ENCODE measurements at places on chromosomes 12 and 14.

DNA sequence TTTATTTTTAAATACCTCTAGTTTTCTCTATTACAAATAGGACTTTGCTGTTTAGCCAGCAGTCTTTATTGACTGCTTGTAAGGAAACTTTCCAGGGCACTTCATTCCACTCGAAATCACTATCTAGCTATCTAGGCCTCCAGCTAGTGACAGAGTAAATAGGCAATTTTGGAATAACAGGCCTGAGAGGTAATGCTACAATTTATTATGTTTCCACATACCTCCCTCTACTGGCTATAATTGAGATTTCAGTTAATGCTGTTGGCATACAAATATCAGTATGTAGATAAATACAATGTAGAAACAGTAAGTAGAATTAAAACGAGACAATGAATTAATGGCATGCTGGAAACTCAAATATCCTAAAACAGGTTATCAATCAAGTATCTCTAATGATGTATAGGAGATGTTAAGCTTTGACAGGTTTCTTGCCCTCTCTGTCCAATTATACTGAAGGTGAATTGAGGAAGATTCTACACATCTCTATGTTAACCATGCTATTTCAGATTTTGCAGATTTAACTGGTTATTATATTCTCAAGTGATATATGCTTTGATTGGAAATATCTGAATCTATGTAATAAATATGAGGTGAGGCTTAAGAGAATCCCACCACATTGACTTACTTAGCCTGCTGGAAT, 7.2 kb downstream of the DTD2 start:
- no peak for DNase-seq

DNA sequence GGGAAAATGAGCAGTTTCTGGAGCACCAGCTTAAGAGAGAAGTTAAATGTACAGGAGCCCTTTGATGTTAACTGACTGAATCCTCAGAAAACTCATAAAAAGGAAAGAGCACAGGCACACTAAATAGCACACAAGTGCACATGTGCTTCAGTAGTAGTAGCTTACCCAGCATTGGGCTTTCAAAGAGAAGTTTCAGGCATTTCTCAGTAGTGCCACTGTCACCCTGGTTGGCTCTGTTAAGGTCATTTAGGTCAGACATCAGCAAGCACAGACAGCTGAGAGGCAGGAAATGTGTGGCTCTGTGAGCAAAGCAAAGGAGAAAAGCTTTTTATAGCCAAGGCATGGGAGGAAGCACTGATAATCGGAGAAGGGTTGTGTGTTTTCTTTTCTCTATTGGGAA, 96.3 kb upstream of the HIF1A start:
- no peak for DNase-seq

- DNase-seq = no peak
Measured at GRCh38 chr12:50142993-50143392, 24.2 kb downstream of the CERS5 start.

DNA sequence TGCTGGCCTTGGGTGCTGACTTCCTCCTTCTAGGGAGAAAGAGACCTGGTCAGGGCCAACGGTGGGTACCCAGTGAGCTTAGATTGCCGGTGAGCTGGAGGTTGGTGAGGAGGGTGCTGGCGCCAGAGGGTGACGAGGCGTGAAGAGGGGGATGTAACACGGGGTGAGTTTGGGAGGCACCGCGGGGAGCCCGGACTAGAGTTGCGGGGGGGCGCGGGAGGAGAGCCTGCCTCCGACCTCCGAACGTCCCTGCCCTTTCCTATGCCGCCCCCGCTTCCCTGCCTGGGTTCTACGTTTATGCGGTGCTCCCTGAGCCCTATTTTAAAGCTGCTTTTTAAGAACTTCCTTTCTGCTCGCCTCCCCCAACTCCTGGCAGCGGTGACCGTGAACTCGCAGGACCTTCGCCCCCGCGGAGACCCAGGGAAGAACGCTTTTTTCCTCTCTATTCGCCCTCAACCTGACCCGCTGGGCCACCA, 18.6 kb downstream of the OR6S1 start:
- DNase-seq = no peak

GRCh38 chr14:49924852-49925251, 32.0 kb downstream of the ARF6 start:
- no peak for DNase-seq

- DNase-seq = no peak
Measured at GRCh38 chr12:118371321-118372282, 1.1 kb downstream of the TAOK3 start.

DNA sequence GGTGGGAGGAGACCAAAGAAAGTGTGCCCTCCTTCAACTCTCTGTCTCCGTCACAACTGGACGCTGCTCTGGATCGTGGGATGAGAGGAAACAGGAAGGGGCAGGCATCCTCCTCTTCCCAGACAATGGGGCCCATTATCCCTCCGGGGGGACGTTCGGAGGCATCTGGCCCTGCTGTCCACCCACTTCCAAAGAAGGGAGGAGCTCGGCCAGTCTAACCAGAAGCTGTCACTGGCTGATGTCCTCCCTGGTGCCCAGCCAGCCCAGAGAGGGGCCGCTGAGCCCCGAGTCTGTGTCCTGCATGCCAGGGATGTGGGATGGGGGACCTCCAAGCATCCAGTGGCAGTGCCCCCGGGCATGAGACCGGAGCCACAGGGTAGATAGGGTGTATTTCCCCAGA, 39.8 kb upstream of the MEG3 start:
- DNase-seq = no peak

DNA sequence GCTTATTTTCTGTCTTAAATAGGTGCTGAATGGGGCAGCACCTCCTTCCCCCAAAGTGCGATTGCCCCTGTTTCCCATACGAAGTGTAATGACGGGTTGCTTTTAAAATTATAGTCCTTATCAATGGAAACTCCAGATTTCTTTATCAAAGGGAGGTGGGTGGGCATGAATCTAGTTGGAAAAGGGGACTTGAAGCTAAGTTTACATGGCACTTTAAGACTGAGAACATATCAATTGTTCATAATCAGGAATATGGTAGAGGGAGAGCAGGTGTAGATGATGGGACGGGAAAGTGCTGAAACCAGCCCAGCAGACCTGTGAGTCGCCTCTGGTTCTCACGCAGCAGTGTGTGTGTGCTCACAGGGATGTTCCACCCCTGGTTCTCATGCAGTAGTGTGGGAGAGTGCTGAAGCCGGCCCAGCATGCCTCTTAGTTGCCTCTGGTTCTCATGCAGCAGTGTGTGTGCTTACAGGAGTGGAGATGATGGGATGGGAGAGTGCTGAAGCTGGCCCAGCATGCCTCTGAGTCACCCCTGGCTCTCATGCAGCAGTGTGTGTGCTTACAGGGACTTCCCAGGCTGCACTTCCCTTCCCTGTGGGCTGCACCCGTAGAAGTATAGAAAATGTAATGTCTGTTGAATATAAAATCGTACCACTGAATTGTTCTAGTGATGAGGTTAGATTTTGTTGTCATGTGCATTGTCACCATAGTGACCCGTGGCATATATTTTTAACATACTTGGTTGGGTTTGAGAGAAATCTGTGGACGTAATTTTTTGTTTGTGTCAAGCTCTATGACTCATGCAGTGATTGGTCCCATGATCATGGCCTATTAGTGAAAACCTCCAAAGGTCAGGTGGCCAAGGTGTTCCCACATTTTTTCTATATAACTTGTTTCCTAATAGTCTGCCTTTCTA, 51.6 kb downstream of the GPATCH2L start:
- DNase-seq = peak; percentile 93

DNA sequence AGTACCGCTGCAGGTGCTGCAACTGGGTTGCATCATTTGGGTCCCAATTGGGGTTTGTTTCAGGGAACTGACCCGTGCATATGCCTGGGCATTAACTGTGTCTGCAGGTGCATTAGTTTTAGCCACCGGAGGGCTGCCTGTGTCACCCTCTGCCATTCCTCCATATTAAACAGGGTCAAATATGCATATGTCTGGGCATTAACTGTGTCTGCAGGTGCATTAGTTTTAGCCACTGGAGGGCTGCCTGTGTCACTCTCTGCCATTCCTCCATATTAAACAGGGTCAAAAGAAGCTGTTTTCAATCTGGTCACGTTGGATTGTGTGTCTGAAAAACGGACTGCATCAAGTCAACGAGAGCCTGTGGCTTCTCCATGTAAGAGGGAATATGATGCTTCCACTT, 1317.0 kb downstream of the TMEM121 start:
- DNase-seq = no peak

DNA sequence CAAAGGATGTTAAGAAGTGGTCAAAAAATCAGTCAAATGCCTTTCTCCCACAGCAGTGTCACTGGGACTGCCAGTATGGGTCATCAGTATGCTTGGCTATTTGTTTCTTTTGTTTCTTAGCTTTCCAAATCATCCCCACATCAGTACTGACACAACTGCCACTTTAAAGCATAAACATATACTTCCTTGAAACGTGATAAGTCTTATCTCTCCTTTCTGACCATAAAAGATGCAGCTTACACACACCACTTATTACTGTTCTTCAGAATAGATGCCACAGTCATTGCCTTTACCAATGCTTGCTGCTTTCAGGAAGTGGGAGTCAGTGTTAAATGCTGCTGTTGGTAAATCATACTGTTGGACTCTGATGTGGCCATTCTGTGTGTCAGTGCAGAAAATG, 18.6 kb upstream of the GARIN2 start:
- DNase-seq = no peak

- DNase-seq = no peak
Measured at GRCh38 chr14:75905147-75905904, 76.5 kb downstream of the TGFB3 start.

DNA sequence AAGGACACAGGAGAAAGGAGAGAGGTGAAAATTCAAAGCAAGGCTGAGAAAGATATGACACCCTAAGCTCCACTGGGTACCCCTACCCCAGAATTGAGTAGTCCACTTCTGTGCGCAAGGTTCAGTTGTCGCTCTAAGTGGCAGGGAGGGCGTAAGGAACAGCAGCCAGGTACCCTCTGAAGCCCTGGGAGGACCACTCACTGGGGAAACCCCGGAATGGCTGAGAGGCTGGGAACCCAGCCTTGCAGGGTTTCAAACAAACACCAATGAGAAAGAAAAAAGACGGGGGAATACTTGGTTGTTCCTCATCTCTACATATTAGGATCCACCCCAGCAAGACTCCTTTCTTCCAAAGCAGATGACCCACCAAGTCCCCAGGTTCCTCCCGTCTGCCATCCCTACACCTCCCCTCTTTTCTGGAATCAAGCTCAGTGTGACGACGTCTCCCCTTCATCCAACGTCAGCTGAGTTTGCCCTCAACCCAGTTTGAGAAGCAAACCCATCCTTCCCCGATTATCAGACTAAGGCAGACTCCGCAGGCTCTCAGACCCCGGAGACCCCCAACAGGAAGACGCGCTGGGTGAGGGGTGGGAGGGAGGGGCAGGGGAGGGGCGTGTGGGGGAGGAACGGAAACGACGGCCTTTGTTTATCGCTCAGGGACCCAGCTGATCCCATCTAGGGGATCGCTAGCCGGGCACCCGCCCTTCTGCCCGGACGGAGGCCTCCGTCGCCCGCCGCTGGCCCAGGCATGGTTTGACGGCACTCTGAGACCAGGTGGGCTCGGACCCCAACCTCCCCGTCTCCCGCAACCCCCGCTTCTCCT, 795 bp downstream of the LMBR1L start:
- DNase-seq = no peak

GRCh38 chr12:8823565-8824300, 1.3 kb downstream of the A2ML1 start:
- no peak for DNase-seq

GRCh38 chr12:128813392-128813791, 10.4 kb downstream of the SLC15A4 start:
- DNase-seq = no peak

- no peak for DNase-seq
Measured at GRCh38 chr14:70776197-70776596, 33.1 kb downstream of the MAP3K9 start.

DNA sequence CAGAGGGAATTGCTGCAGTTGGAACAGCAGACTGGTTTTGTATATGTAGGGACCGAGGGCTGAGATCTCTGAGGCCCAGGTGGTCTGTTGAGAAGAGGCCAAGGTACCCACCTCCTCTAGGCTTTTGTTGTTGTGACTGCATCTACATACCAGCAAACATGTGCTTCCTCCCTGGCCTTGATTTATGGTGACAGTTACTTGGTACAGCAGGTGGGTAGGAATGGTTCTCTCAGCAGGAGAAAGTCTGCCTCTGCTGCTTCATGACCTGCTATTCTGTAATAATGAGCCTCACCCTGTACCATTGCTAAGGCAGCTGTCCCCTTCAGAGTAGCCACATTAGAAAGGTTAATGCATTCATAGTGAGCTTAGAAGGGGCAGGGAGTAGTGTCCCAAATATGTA, 196.7 kb upstream of the PELI2 start:
- DNase-seq = no peak

DNA sequence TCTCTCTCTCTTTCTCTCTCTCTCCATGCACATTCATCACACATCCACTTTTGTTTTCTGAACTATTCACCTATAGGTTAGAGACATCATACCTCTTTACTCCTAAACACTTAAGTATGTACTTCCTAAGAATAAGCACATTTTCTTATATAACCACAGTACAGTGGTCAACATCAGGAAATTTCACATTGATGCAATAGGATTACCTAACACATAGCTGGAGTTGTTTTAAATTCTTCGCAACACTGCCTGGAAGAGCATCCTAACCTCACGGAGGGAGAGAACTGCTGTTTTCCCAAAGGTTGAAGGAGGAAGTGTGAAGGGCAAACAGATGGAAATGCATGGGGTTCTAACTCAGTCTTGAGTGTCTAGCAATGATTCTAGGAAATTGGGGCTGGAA, 159.2 kb downstream of the SYT1 start:
- no peak for DNase-seq

GRCh38 chr12:131971226-131971625, 21.5 kb downstream of the EP400 start:
- DNase-seq = no peak

DNA sequence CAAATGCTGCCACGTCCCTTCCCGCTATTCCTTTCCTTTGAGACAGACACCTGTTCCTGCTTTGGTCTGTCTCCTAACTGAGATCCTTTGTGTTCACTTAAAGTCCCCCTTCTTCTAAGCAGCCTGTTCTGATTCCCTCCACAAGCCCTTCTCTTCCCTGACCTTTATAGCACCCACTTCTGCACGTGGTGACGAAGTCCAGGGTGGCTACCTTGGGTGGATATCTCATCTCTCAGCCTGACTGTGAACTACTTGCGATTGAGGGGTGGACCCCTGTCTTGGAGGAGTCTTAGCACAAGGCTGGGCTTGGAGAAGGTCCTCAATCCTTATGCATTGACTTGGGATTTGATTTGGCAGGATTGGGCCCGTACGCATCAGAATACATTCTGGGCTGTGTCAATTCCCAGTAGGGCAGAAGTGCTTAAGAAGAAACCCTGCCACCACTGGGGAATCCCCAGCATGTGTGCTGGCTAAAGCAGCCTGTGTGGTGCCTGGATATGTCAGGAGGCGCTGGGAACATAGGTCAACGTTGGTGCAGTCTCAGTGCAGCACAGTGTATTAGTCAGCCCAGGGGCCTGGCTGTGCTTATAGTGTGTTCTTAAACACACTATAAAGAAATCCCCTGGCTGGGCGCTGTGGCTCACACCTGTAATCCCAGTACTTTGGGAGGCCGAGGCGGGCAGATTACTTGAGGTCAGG, 23.6 kb downstream of the KRT80 start:
- peak; percentile 53 for DNase-seq

Data from brain pericyte (primary cell).